ENCODE measurements at places on chromosomes 3 and 15. TPM values are rescaled to one million over a fixed set of nuclear protein-coding genes. Genes with fewer than 3 reads are reported as not detected.

SERINC4 gene
- total RNA-seq = 0.16 TPM

DNA sequence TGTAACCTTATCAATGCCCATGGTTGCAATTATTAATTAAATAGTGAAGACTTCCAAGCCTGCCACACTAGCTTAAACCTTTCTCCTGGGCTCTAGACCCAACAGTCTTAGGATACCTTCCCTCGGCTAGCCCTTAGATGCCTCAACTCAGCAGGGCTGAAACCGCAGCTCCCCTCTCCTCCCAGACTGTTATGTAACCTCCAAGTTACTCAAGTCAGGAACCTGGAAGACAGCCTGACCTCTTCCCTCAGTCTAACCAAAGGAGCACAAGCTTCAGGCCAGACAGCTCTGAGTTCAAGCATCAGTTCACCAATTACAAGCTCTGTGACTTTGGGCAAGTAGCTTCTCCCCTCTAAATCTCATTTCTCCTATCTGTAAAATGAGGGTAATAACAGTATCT is 70.5 kb upstream of the HACD2 start:
- DNase-seq = no peak

- peak; percentile 25 for DNase-seq
These were observed 27.7 kb upstream of the ANO10 start for GRCh38 chr3:43649365-43649968.

HIGD2B gene
- total RNA-seq = not detected

DNA sequence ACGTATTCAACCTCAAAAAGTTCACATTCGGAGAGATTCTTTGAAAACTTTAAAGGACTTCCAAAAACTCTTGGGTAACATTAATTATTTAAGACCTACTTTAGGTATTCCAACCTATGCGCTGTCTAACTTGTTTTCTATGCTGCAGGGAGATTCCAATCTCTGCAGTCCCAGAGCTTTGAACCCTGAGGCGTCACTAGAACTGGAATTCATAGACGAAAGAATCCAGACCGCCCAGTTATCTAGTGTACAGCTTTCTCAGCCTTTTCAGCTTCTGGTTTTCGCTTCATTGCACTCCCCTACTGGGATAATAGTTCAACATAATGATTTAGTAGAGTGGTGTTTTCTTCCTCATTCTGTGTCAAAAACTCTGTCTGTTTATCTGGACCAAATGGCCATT is 711.3 kb downstream of the ROBO1 start:
- DNase-seq = no peak

LYSMD4 gene
- total RNA-seq = 14.9 TPM

DNA sequence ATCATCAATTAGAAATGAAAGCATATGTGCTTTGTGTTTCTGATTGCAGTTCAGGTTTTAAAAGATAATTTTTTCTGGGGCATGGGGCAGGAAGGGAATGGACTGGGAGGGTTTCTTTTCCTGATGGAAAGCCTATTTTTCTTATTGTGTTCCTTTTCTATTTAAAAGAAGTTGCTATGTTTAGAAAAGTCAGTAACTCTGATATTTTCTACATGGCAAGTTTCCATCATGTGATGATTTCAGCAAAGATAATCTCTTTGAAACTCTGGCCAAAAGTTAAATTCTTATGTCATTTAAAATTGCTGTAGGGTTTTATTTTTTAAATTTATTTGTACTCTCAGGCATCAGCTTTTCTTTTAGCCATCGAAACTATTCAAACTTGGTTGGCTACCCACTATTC is 601.2 kb downstream of the FOXP1 start:
- no peak for DNase-seq

DNA sequence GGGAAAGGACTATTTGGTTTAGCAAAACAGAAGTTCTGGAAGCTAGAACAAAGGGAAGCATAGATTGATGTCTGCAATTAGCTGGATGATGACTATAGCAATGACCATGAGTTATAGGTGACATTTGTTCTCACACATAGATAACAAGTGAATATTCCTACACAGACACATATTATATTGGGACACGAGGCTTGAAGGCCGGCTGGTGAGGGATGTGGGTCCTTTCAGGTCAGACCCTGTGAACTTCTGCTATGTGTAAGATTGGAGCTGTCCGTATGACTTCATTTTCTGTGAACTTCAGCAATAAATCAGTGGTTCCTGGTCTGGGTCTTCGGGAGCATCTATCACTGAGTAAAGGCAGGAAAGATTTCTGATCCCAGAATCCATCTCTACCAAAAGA is 253.6 kb upstream of the CFAP20DC start:
- no peak for DNase-seq

DNA sequence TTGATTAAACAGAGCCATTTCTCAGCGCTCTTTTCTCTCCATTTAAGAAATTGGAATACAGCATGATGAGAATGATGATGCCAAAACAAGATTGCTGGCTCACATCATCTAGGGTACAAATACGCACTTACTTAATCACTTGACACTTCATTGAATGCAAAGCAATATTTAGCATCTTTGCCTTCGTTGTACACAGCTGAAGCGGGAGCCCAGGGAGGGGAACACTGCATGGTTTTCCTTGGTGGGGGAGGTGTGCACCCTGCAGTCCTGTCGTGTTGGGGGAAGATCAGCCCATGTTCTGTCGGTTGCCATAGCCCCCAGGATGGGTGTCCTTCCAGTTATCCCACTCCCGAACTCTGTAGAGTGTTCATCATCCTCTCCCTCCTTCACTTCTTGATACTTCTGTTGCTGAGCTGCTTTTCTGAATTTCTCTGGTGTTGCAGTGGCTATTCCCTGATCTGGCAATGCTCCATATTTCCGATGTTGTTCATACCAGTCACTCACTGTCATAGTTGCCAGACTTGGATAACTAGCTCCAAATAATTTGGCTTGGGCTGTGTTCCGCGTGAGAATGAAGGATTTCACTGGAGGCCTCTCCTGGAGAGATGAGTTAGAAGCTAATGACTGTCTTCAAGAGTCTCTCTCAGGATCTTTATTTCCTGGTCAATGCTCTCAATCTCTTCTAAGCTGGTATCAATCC is 50.1 kb upstream of the DYNC1LI1 start:
- no peak for DNase-seq

CTXN2 gene
- total RNA-seq = 0.07 TPM

DNA sequence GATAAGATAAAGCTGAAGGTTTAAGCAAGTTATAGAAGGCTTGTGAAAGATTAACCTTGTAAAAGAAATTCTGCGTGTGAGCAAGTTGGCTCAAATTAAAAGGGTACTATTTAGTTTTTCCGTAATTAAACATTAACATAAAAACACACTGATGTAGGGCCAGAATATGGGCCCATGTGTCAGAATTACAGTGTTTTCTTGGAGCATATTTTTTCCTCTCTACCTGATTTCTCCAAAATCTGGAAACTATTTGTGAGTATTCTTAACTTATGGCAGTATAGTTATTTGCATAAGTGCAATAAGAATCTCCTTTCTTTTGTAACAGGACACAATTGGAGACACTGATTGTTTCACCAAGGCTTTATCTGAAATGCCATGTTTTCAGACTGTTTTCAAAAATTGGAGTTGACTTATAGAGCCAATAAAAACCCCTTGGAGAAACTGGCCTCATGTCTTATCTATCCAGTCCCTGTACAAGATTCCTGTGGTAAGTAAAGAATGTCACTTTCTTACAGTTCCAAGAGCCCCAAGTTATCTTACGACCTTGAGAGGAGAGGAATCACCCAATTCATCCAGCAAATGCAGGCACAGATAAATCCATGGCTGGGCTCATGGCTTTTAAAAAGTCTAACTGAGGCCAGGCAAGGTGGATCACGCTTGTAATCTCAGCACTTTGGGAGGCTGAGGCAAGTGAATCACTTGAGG is 47.8 kb upstream of the P2RY1 start:
- no peak for DNase-seq

DNA sequence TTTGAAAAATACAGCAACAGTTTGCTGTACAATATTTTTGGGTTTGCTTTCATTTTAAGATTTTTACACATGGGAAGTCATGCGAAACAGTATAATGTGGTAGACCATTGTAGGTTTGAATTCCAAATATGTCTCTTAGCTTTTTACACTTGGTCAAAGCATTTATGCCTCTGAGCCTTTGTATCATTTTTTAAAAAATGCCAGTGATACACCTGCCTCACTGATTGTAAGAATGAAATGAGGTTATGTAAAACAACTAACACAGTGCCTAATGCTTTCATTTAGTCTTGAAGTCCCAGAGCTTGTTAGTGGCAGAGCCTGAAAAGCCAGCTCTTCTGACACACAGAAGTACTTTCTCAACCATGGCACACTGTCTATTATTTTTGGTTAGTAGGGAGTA is 202.0 kb downstream of the UBE2E2 start:
- no peak for DNase-seq

GRCh38 chr15:44427756-44428724 is 611 bp downstream of the CTDSPL2 start:
- peak; percentile 62 for DNase-seq

DNA sequence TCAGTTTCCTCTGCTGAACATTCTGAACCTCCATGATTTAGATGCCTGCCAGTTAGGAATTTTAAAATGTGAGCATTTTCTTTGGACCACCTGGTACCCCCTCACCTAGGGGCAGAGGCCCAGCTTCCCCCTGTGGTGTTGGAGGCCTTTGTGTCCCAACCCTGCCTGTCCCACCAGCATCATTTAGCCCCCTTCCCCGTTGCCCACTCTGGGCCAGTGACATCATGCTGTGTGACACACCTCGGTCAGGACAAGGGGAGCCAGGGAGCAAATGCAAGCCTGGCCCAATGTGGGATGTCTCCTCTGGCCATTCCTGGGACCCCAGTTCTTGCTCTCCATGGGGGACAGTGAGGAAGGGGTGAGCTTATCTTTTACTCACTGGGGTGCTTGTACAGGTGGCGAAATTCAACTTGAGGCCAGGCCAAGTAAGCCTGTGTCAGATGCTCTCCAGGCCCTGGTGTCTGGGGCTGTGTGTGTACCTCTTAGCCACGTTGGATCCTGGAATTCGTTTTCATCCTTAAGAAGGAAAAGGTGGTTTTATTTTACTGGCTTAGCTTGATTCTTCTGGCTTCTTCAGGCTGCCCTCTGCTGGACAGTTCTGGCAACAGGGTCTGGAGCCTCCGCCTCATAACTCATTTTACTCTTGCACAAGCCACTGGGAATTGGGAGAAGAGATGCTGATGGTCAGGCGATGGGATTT is 49.7 kb upstream of the MYZAP start:
- peak; percentile 77 for DNase-seq

DNA sequence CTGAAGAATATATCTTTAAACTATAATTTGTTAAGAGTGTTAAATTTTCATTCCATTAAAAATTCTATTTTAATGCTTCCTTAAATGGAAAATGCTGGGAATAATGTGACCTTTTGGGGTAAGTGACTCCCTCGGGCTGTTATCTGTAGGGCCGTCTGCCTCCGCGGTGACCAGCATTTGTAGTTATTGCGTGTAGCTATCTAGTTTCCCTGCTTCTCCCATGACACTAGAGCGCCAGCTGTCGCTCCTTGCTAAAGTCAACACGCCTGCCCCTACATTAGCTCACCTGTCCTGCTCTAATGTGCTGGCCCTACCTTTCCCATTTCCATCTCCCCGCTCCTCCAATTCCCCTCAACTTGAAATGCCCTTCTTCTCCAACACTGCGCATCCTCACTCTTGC is 12.4 kb upstream of the CHRM5 start:
- DNase-seq = no peak

PLA2G4B gene
- 7.9 TPM for total RNA-seq

- DNase-seq = no peak
These were observed 101.2 kb downstream of the VGLL4 start for GRCh38 chr3:11542551-11542950.

- DNase-seq = no peak
These were observed 30.9 kb downstream of the RBMS3 start for GRCh38 chr3:29311795-29312194.

GOLGA8K gene
- total RNA-seq = 1.2 TPM

GRCh38 chr3:146072061-146072460 is 88.9 kb downstream of the PLOD2 start:
- no peak for DNase-seq

GRCh38 chr3:71581457-71582035 is 2.0 kb downstream of the FOXP1 start:
- peak; percentile 45 for DNase-seq

- DNase-seq = no peak
These were observed 34.5 kb downstream of the ACAA1 start for GRCh38 chr3:38102444-38102814.

DNA sequence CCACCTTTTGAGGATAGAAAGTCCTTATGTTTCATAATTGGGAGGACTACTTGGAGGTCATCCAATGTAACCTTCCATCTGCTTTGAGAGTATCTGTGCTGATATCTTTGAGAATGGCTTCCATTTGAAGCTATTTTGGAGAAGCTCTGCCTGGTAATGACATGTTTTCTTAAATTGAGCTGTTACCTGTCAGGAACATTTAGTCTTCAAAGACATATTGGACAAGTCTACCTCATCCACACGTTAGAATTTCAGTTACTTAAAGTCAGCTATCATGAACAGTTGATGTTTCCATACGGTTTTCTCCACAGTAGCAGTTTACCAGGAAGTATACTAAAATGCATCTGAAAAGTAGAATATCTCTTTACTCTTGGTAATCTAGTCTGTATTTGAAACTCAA is 318.5 kb downstream of the EDEM1 start:
- no peak for DNase-seq

FOXL2 gene
- 1.4 TPM for total RNA-seq

DNA sequence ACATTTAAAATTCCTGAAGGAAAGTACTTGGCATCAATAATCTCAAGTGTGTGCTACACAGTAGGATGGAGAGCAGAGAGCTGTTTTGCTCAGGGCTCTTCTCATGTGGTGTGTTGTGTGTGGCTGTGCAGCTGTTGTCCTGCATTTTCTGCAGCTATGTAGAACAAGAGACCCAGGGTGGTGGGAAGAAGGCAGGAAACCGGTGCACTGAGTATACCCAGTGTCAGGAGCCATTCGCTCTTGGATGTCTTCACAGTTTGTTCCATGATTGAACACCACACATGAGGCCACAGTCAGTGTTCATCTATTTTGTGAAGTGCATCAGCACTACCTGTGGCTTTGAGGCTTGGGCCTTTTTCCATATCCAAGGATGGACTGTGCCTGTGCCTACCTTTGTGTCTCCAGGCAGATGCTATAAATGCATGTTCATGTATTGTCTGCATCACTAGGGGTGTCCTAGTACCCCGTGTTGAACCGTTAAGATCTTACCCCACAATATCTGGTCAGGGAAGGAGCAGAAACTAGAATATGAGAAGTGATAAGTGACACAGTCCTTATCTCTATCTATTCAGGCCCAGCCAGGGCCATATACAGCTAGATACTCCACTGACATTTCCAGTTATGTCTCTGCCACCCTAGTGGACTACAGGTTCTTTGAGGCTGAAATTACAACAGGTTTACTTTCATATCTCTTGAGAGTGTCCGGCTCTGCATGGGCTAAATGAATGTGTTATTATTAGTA is 194.3 kb downstream of the NR2F2 start:
- no peak for DNase-seq

- DNase-seq = no peak
These were observed 116.1 kb upstream of the TLE3 start for GRCh38 chr15:70213794-70214193.

Measured in WTC11 (cell line).